Glutamatergic neuron (in vitro differentiated cells): ENCODE measurements at places on chromosomes 1 and 21. TPM values are rescaled to one million over a fixed set of nuclear protein-coding genes. Genes with fewer than 3 reads are reported as not detected.

- no peak for DNase-seq
These were observed 22.8 kb downstream of the C2CD2 start for GRCh38 chr21:41931041-41931451.

DNA sequence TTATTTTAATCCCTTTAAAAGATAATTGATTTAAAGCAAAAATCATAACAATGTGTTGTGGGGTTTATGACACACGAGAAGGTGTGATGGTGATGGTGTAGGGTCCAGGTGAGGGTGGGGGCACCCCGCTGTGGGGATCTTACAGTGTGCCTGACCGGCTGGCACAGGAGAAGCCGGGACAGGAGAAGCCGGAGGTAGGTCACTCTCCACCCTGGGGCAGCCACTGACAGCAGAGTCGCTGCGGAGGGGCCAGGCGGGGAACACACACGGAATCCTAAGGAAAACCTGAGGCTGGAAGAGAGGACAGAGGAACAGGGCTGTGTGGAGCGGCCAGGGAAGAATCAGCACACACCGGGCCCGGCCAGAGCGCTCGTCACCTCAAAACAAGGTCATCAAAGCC, 4.3 kb upstream of the LRRC3 start:
- no peak for DNase-seq

- no peak for DNase-seq
These were observed 106.1 kb downstream of the CRYAA start for GRCh38 chr21:43274946-43275310.

GRCh38 chr1:167130829-167131510, 37.1 kb downstream of the STYXL2 start:
- no peak for DNase-seq

- no peak for DNase-seq
These were observed 144.0 kb upstream of the NRIP1 start for GRCh38 chr21:15208786-15209185.

GRCh38 chr1:168653567-168653966, 75.4 kb downstream of the DPT start:
- no peak for DNase-seq

DNA sequence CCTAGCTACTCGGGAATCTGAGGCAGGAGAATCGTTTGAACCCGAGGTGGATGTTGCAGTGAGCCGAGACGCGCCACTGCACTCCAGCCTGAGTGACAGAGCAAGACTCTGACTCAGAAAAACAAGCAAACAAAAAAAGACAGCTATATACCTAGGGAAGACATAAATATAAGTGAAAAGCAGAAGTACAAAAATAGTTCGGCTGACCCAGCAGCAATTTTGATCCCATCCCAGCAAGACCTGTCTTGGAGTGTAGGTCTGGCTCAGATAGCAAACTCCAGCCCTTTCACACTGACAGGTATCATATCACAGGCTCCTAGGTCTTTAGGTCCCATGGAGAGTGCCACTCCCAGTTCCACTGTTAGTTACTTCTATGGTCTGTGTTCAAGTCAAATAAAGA, 14.6 kb downstream of the MTX1 start:
- DNase-seq = no peak

DNA sequence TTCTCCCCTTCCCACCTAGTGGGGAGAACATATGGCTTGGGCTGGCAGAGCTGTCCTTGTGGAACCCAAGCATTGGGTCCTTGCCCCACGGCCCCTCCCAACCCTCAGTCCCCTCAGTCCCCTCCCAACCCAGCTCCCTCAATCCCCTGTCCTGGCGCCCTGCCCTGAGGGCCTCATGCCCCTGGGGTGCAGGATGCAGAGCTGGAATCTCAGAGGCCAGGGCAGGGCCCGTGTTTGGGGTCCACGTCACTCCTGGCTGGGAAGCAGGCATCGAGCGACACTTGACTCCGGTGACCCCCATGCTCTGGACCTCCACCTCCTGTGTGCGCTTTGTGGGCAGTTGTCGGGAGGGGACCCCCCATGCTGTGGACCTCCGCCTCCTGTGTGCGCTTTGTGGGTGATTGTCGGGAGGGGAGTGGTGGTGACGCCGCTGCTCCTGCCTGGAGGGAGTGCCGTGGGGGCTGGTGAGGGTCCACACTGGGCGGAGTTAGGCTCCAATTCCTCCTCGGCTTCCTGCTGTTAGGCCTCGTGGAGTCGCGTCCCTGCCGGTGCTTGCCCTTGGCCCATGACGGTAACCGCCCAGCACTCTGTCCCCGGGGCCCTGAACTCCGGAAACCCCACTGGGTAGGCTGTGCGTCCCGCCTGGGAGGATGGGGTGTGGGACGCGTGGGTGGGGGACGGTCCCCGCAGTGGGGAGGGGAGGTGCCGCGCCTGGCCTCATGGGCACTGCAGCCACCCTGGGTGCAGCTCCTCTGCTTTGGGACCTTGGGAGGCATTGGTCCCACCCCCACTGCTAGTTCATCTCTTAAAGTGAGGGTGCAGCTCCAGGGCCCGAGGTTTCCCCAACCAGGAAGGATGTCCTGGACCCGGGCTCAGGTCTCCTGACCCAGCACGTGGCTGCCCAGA, 31.2 kb downstream of the SLX9 start:
- DNase-seq = no peak

- no peak for DNase-seq
These were observed 65.9 kb downstream of the WDR64 start for GRCh38 chr1:241717975-241718374.

DNA sequence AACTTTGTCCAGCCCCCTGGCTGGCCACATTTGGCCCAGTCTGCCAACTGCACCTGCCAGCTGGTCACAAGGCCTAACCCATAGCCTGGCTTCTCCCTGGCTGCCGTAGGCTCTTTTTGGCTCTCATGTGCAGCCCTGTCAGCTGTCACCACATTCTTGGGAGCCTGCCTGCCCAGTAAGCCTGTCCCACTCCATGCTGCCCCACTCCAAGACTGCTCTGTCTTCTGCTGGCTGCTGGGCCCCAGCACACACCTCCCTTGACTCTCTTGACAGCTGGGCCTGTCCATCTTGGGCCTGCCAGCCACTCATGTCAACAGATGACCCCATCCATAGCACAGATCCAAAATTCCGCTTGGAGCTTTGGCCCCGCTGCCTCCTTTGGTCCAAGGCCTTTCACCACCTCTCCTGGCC, 74.3 kb upstream of the EDN2 start:
- DNase-seq = no peak

- no peak for DNase-seq
These were observed 78.9 kb downstream of the CLEC20A start for GRCh38 chr1:178417858-178418257.

DNA sequence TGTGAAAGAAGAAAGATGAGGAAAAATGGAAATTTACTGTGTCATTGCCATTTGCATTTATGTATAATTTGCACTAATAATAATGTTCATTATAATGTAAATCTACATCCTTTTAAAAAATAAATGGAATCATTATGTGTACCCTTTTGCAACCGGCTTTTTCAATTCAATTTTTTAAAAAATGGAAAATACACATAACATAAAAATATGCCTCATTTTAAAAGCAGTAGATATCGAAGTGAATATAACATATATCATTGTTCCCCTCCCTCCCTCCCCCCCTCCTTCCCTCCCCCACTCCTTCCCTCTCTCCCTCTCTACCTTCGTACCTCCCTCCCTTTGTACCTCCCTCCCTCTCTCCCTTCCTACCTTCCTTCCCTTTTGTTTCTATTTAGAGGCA, 33.0 kb downstream of the UBE4B start:
- no peak for DNase-seq

DNA sequence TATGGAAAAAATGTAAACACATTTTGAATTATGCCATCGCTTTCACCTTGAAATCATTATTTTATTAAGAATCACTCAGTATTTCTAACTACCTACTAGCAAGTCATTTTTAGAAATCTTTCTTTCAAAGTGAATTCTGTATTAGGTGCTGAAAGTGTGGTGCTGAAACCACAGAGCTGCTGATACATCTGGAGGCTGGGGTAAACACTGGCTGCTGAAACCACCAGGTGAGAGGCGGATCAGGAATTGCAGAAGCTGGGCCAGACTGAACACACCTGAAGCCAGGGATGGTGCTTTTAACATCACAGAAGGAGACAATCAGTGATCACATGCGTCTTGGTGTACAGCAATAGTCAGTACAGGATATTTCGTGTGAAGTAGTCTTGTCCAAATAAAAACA, 42.2 kb upstream of the KCNE1 start:
- no peak for DNase-seq

DNA sequence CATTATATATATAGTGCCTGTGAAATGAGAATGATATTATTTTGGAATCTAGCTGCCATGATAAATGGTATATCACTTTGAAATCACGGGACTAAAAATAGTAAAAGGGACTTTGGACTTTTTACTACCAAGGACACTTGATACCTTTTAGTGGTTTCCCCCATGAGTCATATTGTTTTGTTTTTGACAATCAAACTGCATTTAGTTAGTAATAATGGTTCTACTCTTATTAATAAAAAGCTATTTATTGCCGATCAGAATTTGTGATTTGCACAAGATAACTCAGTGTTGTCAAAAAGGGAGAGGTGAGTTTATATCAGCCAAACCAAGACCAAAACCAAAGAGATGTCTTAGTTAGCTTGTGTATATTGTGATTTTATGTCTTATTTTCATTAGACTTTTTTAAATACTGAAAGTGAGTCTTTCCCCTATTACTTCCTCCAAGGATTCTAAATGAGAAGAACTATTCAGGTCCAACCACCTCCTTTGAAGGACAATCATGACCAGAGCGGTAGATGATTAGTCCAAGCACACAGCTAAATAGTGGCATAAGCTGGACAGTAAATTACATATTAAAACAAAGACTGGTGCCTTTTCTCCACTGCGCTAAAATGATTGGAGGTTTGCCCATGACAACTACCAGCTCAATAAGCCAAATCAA, 281.7 kb upstream of the ESRRG start:
- DNase-seq = no peak

DNA sequence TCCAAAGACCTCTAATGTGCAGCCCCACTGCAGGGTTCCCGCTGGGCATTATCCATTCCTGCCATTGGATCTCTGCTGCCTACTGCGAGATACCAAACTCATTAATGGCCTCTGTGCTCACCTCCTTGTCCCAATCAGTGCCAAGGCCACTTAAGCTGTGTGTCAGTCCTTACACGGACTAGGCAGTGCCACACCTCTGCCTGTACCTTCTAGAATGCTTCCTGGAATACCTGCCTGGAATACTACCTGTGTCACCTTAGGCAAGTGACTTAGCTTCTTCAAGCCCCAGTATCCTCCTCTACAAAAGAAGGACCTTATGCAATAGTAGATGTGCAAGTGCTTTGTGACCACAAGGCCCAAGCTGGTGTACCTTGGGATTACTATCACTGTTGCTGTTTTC, 100.1 kb downstream of the FOXD2 start:
- DNase-seq = no peak

Gene SGIP1
- 75.2 TPM for total RNA-seq

Gene MANEAL
- 112 TPM for total RNA-seq

Gene S100A1
- total RNA-seq = 35.4 TPM

Gene TRAF3IP3
- total RNA-seq = not detected

Gene UTS2
- not detected for total RNA-seq

Gene LENEP
- 1.3 TPM for total RNA-seq

Gene SRGAP2B
- total RNA-seq = 17.8 TPM

Gene TMPRSS3
- total RNA-seq = 0.71 TPM

Gene DNAJC28
- total RNA-seq = 5.3 TPM

Gene CFAP45
- 0.49 TPM for total RNA-seq

Gene LIN28A
- 97.3 TPM for total RNA-seq

Gene CD53
- not detected for total RNA-seq

Gene FUCA1
- 8.8 TPM for total RNA-seq

Gene LORICRIN
- total RNA-seq = not detected
